DND-41 (cell line): ENCODE measurements at places on chromosomes 11 and 22.

DNA sequence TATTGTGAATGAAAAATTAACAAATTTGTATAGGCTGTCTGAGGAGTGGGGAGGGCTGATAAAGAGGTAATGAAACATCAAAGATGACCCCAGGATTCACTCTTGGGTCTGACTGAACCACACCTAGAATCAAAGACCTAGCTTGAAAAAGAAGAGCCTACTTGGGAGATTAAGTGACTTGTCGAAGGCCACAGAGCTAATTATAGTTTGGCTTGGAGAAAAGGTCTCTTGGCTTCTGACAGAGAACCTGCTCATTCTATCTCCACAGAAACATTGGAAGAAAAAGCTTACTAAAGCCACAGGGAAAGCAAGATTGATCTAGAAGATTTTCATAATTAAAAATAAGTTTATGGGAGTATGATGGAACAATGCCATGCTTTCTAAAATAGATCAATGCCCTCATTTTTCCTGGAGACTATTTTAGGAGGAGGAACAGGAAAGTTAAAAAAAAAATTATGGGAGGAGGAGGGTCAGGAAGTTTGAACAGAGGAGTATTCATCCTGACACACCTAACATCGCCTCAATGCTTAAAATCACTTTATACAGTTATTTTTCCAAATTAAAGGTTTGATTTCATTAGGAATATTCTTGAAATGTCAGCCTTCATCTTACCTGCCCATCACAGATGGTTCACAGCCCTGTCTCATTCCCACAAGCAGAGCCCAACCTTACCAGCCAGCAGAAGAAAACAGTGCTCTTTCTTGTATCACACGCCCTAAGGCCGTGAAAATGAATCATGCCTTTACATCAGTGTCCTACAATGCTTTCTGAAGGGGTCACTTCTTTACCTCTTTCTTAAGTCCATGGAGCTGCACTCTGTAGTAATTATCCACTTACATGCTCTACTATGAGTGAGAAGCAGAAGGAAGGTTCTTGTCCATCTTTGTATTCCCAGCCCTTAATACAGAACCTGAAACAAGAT is 231.1 kb upstream of the MPPED2 start:
- DNase-seq, result no peak

- DNase-seq, result peak; percentile 6
Measured at GRCh38 chr11:33970984-33971466, 79.1 kb upstream of the LMO2 start.

DNA sequence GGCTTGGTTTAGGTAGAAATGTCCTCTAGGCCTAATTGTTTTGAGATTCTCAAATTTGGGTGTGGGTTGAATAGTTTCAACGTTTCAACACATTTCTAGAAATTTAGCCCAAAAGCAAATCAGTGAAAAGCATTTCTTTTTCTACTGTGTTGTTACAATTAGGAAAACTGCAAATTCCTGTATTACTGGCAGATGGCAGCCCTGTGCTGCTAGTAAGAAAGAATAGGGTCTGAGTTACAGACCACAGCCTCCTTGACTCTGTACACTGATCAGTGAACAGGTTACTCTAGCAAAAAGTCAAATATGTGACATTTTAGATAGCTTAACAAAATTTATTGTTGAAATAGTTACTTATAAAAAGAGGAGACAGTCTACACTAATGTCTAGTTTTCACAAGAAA is 703.0 kb downstream of the JRKL start:
- DNase-seq, result no peak

GRCh38 chr11:8327761-8328192 is 64.1 kb upstream of the LMO1 start:
- no peak for DNase-seq

- no peak for DNase-seq
Measured at GRCh38 chr11:35458846-35459245, 39.5 kb upstream of the SLC1A2 start.

DNA sequence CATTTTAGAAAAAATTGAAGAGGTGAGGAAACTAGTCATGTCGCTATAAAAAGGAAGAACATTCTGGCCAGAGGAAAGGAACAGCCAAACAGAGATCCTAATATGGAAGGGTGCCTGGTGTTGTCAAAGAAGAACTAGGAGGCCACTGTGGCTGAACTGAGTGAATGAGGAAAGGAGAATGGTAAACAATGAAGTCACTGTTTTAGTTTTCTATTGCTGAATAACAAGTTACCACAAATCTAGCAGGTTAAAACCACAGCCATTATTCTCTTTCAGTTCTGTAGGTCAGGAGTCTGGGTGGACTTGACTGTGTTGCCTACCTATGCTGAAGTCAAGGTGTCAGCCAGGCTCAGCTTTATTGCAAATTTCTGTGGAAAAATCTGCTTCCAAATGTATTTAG is 549.3 kb upstream of the CCDC90B start:
- no peak for DNase-seq

DNA sequence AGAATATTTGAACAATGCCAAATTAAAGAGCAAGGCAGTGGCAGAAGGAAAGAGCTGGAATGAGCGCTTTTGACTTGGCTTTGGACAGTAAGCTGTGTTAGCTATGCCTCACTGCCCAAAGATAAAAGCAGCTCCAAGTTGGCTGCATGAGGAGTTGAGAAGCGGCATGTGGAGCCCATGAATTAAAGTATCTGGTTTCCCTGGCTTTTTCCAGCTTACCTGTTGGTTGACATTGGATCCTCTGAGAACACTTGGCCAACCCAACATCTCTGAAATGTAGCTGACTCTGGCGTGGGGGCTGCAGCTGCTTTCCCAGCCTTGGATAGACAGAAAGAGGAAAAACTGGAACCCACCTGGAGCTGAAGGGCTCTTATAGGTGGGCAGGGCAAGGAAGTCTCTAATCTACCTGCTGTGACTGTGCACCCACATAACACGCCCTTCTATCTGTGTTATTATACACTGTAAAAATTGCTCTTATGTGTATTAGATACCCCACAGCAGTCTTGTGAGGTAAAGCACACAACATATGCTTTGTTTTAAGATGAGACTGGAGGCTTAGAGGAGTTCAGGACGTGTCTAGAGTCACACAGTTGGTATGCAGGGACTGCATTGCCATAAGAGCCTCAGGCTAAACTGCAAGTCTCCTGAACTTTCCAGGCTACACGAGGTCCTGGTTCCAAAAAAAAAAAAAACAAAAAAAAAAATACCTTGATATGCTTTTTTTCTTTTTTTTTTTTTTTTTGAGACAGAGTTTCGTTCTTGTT is 5.8 kb downstream of the UBASH3B start:
- DNase-seq, result no peak

DNA sequence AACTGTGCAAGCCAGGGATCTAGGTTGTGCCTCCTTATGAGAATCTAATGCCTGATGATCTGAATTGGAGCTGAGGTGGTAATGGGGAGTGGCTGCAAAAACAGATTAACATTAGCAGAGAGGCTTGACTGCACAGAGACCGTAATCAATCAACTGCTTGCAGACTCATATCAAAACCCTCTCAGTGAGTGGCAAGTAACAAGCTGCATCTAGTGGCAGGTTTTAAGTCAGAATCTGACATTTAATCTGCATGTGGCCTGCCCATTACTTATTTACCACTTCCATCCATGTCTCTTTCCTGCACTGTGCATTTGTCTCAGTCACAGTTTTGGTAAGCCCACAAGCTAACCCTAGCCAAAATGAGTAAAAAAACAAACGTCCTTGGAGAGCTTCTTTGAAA is 11.2 kb downstream of the C11orf58 start:
- DNase-seq, result no peak
